ENCODE measurements at places on chromosomes 1 and 21. TPM values are rescaled to one million over a fixed set of nuclear protein-coding genes. Genes with fewer than 3 reads are reported as not detected.

DNA sequence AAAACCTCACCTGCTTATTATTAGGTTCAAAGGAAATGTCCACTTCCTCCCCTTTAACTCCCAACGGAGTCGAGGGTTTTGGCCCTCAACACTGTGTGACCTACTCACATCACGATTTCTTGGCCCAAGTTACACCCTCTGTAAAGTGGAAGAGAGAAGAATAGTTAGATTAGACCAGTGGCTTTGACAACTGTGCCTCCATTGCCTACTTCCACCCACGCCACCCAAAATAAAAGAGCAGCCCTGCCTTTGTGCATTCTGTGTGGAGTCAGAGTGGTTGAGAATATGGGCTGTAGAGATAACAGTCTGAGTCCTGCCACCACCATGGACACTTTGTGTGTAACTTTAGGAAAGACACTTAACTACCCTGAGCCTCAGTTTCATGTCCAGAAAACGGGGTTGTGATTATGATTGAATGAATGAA, 4.1 kb upstream of the HDGF start:
- H3K36me3 ChIP-seq, result no peaks in the 10 kb centered on the region
- no peak overlapping the region for H3K4me3 ChIP-seq
- no peaks in the 10 kb centered on the region for H3K27me3 ChIP-seq
- no peak for DNase-seq
- H3K4me1 ChIP-seq, result peaks cover 3% of the 10 kb centered on the region
- H3K27ac ChIP-seq, result no peak overlapping the region

GRCh38 chr1:27652111-27652864, 17.3 kb upstream of the FGR start:
- no peaks in the 10 kb centered on the region for H3K4me1 ChIP-seq
- no peak for DNase-seq
- H3K27me3 ChIP-seq, result no peaks in the 10 kb centered on the region

DNA sequence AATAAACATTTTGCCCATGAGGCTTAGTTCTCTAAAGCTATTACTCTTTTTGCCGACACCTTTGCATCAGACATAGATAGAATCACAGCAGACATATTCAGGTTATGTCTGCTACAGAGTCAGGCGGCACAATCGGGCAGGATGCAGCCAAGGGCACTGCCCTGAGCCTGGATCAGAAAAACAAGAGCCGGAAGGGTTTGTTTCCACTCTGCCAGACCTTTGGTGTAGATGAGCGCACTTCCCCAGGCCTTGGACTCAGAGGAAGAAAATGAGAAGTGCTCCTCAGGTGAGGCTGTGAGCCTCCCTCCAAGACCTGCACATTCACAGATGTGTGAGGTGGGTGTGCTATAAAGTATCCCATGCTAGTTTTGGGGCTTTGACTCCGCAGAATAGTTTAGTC, 43.7 kb downstream of the GNG12 start:
- peaks cover 22% of the 10 kb centered on the region for H3K4me1 ChIP-seq
- H3K27me3 ChIP-seq, result no peaks in the 10 kb centered on the region
- DNase-seq, result no peak
- no peak overlapping the region for H3K4me3 ChIP-seq
- no peaks in the 10 kb centered on the region for H3K36me3 ChIP-seq

- no peak overlapping the region for H3K27ac ChIP-seq
- no peaks in the 10 kb centered on the region for H3K27me3 ChIP-seq
- no peaks in the 10 kb centered on the region for H3K4me1 ChIP-seq
- H3K4me3 ChIP-seq, result no peak overlapping the region
- no peak for DNase-seq
These were observed 116.4 kb downstream of the GREM2 start for GRCh38 chr1:240495601-240496000.

- no peaks in the 10 kb centered on the region for H3K36me3 ChIP-seq
- H3K27ac ChIP-seq, result no peak overlapping the region
- no peaks in the 10 kb centered on the region for H3K4me1 ChIP-seq
These were observed 268.0 kb downstream of the NUF2 start for GRCh38 chr1:163589735-163590134.

DNA sequence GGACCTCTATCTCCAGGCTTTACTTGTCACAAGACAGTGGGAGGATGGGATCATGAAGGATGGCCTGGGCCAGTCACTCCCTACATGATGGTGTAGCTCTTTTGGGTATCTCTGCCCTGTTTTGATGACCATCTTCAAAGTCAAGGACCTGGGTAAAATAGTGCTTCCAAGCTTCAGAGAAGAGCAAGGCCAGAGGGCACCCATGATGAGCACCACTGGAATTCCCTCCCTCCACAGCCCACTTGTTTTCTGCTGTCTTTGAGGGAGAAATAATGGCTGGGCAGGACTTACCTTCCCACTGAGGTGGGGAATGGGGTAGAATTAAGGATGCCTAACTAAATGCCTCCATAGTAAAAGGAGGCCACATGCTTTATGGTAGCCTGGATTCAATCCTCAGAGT, 165.7 kb downstream of the DHRS3 start:
- DNase-seq, result no peak
- no peaks in the 10 kb centered on the region for H3K36me3 ChIP-seq
- peaks cover 29% of the 10 kb centered on the region for H3K4me1 ChIP-seq
- no peak overlapping the region for H3K4me3 ChIP-seq
- H3K27ac ChIP-seq, result no peak overlapping the region
- no peaks in the 10 kb centered on the region for H3K27me3 ChIP-seq

- no peak overlapping the region for H3K27ac ChIP-seq
- H3K4me3 ChIP-seq, result no peak overlapping the region
- no peaks in the 10 kb centered on the region for H3K36me3 ChIP-seq
- DNase-seq, result no peak
- H3K4me1 ChIP-seq, result no peaks in the 10 kb centered on the region
- H3K27me3 ChIP-seq, result no peaks in the 10 kb centered on the region
These were observed 15.1 kb downstream of the LCA5L start for GRCh38 chr21:39430457-39430856.

- H3K27me3 ChIP-seq, result no peaks in the 10 kb centered on the region
- no peak overlapping the region for H3K27ac ChIP-seq
- no peak for DNase-seq
- H3K36me3 ChIP-seq, result no peaks in the 10 kb centered on the region
- peaks cover 2% of the 10 kb centered on the region for H3K4me1 ChIP-seq
These were observed 676 bp upstream of the CTTNBP2NL start for GRCh38 chr1:112395256-112395820.

DNA sequence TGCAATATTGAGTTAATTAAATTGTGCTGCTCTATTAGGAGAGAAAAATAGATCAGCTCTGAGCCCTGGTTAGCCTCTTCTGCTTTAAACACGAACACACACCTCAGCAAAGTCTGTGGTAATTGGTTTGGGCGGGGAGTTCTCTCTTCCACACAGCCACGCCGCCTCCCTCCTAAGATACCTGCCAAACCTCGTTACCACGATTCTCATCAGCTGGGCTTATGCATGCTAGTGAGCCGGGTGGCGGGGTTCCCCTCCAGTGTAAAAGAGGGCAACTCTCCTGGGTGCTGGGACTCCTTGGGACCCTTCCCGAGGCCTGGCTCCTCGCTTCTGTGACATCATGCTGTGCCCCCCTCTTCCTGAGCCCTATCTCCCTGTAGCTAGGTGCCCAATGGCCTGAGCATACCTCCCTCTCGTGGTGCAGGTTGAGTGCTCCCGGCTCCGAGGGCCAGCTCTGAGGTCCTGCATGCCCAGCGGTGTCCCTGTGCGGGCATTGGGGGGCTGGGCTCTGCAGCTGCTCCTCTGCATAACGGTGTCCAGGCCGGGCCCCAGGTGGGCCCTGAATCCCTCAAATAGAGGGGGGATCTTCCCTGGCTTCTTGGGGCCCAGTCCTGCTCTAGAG, 182.9 kb downstream of the PRDM16 start:
- no peak overlapping the region for H3K4me3 ChIP-seq
- H3K27ac ChIP-seq, result no peak overlapping the region
- no peaks in the 10 kb centered on the region for H3K27me3 ChIP-seq
- no peaks in the 10 kb centered on the region for H3K36me3 ChIP-seq
- H3K4me1 ChIP-seq, result no peaks in the 10 kb centered on the region
- no peak for DNase-seq

GRCh38 chr1:114263343-114263742, 109.7 kb upstream of the SYT6 start:
- no peaks in the 10 kb centered on the region for H3K36me3 ChIP-seq
- H3K4me3 ChIP-seq, result no peak overlapping the region
- H3K27ac ChIP-seq, result no peak overlapping the region

- no peaks in the 10 kb centered on the region for H3K27me3 ChIP-seq
- no peak overlapping the region for H3K4me3 ChIP-seq
- peaks cover 3% of the 10 kb centered on the region for H3K4me1 ChIP-seq
- DNase-seq, result no peak
- H3K27ac ChIP-seq, result no peak overlapping the region
- H3K36me3 ChIP-seq, result no peaks in the 10 kb centered on the region
These were observed 39.5 kb downstream of the CTNNBIP1 start for GRCh38 chr1:9870572-9870971.

DNA sequence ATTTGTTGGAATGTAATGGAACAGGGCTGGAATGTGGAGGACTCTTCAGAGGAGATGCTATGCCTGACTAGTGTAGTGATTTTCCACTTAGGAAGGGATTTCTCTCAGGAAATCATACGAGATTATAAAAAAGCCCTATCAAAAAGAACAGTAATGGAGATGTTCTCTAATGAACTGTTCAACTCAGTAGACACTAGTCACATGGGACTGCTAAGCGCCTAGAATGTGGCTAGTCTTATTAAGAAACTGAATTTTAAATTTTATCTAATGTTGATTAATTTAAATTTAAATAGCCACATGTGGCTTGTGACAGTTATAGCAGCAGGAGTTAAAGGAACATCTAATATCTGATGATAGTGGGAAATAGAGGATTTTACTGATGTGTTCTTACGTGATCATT, 94.0 kb downstream of the SLC35F3 start:
- DNase-seq, result no peak
- H3K27ac ChIP-seq, result no peak overlapping the region
- H3K4me3 ChIP-seq, result no peak overlapping the region
- H3K4me1 ChIP-seq, result no peaks in the 10 kb centered on the region
- no peaks in the 10 kb centered on the region for H3K27me3 ChIP-seq

- no peak for DNase-seq
- H3K27me3 ChIP-seq, result no peaks in the 10 kb centered on the region
- H3K4me3 ChIP-seq, result no peak overlapping the region
These were observed 41.0 kb downstream of the NRIP1 start for GRCh38 chr21:15023776-15024175.

- no peak overlapping the region for H3K27ac ChIP-seq
- no peak for DNase-seq
- no peaks in the 10 kb centered on the region for H3K27me3 ChIP-seq
- H3K4me1 ChIP-seq, result no peaks in the 10 kb centered on the region
These were observed 17.0 kb upstream of the SH2D2A start for GRCh38 chr1:156833603-156834002.

DNA sequence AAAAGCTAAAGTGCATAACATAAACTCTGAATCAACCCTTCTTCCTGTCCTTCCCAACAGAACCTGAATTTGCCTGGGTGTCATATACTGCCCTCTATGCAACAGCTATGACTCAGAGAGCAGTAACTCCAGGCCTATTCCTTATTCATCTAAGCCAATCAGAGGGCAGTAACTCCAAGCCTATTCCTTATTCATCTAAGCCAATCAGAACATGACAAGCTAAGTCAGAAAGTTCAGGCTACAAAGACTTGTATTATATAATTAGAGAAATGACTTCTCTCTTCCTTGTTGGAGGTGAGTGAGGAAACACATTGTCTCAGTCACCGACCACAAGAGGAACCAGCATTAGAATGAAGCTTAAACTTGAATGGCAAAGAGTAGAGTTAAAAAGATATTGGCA, 26.2 kb upstream of the TADA1 start:
- H3K4me3 ChIP-seq, result no peak overlapping the region
- no peak overlapping the region for H3K27ac ChIP-seq
- H3K36me3 ChIP-seq, result no peaks in the 10 kb centered on the region
- H3K27me3 ChIP-seq, result no peaks in the 10 kb centered on the region

DNA sequence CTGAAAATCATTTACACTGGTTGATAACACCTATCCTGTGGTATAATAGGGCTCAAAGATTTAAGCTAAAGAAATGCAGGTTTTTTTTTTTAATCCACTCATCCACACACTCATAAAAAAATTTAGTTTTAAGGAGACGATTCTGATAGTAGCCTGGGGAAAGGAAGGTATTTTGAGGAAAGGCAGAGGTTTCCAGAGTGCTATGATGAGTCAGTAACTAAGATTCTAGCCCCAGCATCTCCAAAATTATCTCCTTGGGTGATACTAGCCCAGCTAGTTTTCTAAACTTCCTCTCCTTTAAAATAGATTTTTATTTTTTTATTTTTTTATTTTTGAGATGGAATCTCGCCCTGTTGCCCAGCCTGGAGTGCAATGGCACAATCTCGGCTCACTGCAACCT, 20.7 kb downstream of the ASAP3 start:
- H3K4me1 ChIP-seq, result peaks cover 2% of the 10 kb centered on the region
- no peak overlapping the region for H3K4me3 ChIP-seq
- DNase-seq, result no peak
- no peaks in the 10 kb centered on the region for H3K27me3 ChIP-seq

DNA sequence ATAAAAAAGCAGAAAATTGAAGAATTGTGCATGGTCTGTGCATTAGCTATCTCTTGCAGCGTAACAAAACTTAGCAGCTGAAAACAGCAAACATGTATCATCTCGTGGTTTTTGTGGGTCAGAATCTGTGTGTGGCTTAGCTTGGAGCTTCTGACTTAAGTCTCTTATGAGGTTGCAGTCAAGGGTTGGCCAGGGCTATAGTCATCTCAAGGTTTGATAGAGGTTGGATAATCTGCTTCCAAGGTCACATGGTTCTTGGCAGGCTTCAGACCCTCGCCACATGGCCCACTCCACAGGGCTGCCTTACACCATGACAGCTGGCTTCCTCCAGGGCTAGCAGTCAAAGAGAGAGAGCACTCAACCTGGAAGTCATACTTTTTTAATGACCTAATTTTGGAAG, 35.9 kb downstream of the CNST start:
- H3K27me3 ChIP-seq, result no peaks in the 10 kb centered on the region
- H3K4me3 ChIP-seq, result no peak overlapping the region
- peaks cover 3% of the 10 kb centered on the region for H3K4me1 ChIP-seq
- no peaks in the 10 kb centered on the region for H3K36me3 ChIP-seq

Gene ADGRL2
- total RNA-seq, result 72.5 TPM

Gene SPRR2A
- total RNA-seq, result 0.55 TPM

Gene GSTM1
- total RNA-seq, result 0.32 TPM

Gene CCDC18
- total RNA-seq, result 3.7 TPM

Gene MTARC1
- total RNA-seq, result 5.8 TPM

Gene KCNH1
- not detected for total RNA-seq

Gene TRIM17
- total RNA-seq, result 9.4 TPM

Gene MAP7D1
- total RNA-seq, result 64.1 TPM

Gene TFAP2E
- total RNA-seq, result 1.6 TPM

Gene BLZF1
- total RNA-seq, result 19.7 TPM

Gene WDR64
- total RNA-seq, result 0.41 TPM

Gene WNT4
- total RNA-seq, result 23.7 TPM
